ENCODE measurements at places on chromosomes 6 and 20. TPM values are rescaled to one million over a fixed set of nuclear protein-coding genes. Genes with fewer than 3 reads are reported as not detected.

GRCh38 chr20:51700809-51701285 lies 67.3 kb downstream of the ATP9A start:
- DNase-seq = peak; percentile 58

SLC35F1 gene
- 2.1 TPM for polyA plus RNA-seq

PRDM13 gene
- polyA plus RNA-seq = not detected

LY86 gene
- 2.0 TPM for polyA plus RNA-seq

ASIP gene
- polyA plus RNA-seq = 0.30 TPM

Measured in muscle of leg (tissue), 16 donors.